Activated CD4-positive, alpha-beta memory T cell treated with anti-CD3 and anti-CD28 coated beads, Interleukin-2, amount 10 ng/mL, durations not matched to agents 7 days and 5 days (primary cell): ENCODE measurements at places on chromosomes 2 and 18.

DNA sequence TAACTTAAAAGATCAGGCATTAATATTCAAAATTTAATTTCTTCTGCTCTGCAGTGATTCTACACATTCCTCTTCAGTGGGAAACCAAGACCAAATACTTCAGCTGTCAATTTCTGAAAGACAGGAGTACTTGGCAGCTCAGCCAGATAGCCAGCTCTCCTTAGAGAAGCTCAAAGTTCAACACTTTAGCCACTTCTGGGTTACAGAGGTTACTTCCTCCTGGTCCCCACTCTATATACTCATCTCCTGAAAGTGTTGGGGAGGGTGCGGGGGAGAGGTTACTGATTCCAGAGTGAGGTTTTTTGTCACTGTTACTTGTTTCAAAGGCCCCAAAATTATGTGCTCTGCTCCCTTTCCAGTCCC, 4.1 kb downstream of the CYTIP start:
- H3K27ac ChIP-seq = peak overlapping the region; percentile 96
- H3K36me3 ChIP-seq = peaks cover 90% of the 10 kb centered on the region
- no peaks in the 10 kb centered on the region for H3K27me3 ChIP-seq
- DNase-seq = peak; percentile 59

- no peak overlapping the region for H3K27ac ChIP-seq
- no peaks in the 10 kb centered on the region for H3K36me3 ChIP-seq
- H3K4me3 ChIP-seq = no peak overlapping the region
- peaks cover 20% of the 10 kb centered on the region for H3K27me3 ChIP-seq
- DNase-seq = no peak
- H3K4me1 ChIP-seq = peaks cover 2% of the 10 kb centered on the region
These were observed 224.3 kb downstream of the KLHL29 start for GRCh38 chr2:23609254-23609653.

DNA sequence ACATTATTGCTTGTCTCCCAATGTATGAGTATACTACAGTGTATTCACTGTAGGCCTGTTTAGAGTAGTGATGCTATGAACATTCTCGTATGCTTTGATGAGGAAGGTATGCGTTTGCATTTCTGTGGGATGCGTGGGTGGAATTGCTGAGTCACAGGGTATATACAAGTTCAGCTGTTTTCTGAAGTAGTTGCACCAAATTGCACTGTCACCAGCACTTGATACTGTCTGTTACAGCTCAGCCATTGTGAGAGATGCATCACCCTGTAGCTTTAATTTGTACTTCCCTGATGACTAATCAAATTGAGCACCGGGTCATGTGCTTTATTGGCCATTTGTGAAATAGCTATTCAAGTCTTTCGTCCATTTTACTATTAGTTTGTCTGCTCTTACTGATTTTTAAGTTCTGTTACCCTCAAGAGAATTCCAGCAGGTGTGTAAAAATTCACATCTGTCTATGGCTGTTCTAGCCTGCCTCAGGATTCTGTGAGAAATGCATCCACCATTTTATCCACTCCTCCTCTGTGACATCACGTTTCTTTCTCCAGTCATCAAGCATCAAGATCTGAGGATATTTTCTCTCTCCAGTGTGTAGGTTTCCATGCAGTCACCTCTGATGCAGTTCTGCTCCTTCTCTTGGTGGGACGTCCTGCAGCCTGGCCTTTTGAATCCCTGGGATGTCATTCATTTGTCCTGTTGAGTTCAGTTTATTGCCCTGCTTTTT, 72.5 kb downstream of the DGKD start:
- peak; percentile 42 for DNase-seq
- no peak overlapping the region for H3K4me3 ChIP-seq
- peaks cover 84% of the 10 kb centered on the region for H3K4me1 ChIP-seq

DNA sequence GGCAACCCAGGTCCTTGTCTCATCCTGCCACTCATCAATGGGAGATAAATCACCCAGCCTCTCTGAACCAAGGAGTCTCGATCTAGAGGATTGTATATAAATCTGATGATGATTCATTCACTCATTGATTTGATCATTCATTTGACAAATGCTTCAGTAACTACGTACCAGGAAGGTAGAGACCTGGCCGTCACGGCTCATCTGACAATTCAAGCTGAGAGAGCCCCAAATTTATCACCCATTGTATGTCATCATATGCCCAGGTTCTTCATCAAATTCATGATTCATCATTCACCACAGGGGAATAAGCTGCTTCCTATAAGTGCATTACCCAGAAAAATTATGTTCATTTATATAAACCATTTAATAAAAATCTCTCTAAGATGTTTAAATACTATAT, 116.9 kb downstream of the FAM161A start:
- no peak for DNase-seq
- H3K27ac ChIP-seq = no peak overlapping the region
- H3K27me3 ChIP-seq = peaks cover 3% of the 10 kb centered on the region

DNA sequence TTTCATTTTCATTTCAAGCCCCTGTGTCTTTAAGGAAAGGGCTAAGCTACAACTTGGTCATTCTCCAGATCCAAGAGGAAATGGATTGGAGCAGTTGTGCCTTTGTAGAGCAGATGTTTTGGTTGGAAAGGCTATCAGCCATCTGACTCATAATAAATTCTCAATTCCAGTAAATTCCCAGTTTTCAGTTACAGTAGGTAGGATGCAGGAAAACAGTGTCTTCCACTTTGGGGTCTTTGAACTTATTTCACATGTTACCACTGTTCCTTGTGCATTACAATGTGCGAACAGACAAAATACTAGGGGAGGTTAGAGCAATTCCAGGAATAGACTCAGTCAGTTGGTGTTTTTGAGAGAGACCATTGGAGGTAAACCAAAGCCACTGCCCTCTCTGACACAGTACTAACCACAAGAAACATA, 211.9 kb downstream of the BABAM2 start:
- H3K27me3 ChIP-seq = no peaks in the 10 kb centered on the region
- no peak overlapping the region for H3K4me3 ChIP-seq
- peaks cover 14% of the 10 kb centered on the region for H3K36me3 ChIP-seq
- DNase-seq = no peak

- no peak overlapping the region for H3K4me3 ChIP-seq
- H3K36me3 ChIP-seq = no peaks in the 10 kb centered on the region
- H3K27ac ChIP-seq = no peak overlapping the region
These were observed 15.1 kb upstream of the RTTN start for GRCh38 chr18:70220628-70221027.

DNA sequence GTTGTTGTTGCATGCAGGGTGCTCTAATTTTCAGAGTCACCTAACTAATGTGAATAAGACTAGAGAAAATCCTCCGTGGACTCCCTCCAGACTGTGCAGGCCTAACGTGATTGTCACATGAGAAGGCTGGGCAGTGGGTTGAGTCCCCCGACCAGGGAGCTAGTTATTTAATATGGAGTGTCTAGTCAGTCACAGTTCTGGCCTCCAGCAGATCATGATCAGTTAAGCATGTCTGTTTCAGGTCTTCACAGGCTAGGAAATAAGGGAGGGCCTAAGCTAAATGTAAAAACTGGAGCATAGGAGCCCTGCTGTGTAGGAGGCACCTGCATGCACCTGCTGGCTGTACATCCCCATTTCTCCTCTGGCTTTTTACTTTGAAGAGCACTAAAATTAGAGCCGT, 86.8 kb downstream of the PRPF40A start:
- H3K27me3 ChIP-seq = peaks cover 4% of the 10 kb centered on the region
- H3K36me3 ChIP-seq = no peaks in the 10 kb centered on the region
- no peak for DNase-seq

DNA sequence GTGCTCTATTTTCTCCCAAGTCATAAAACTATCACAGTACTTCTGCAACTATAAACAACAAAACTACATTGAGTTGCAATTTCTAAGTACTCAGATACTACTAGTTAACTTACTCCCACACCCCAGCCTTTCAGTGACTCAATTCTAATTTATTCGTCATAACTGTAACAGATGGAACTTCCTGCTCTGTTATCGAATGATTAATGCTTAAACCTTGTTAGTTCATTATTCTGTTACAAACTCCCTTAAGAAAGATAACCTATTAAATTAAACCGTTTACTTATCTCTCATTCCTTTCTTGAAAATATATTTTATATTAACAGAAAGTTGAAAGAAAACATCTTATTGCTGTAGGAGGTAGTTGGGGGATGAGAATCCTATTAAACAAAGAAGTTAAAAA, 17.0 kb downstream of the TNFAIP6 start:
- H3K36me3 ChIP-seq = no peaks in the 10 kb centered on the region
- no peak for DNase-seq
- H3K27me3 ChIP-seq = no peaks in the 10 kb centered on the region
- H3K4me3 ChIP-seq = no peak overlapping the region
- no peak overlapping the region for H3K27ac ChIP-seq
- H3K4me1 ChIP-seq = peaks cover 9% of the 10 kb centered on the region

- H3K4me3 ChIP-seq = no peak overlapping the region
- peaks cover 9% of the 10 kb centered on the region for H3K36me3 ChIP-seq
- no peak overlapping the region for H3K27ac ChIP-seq
- H3K4me1 ChIP-seq = peaks cover 4% of the 10 kb centered on the region
- H3K27me3 ChIP-seq = no peaks in the 10 kb centered on the region
These were observed 77.2 kb downstream of the NAT8 start for GRCh38 chr2:73564986-73565385.

GRCh38 chr18:10604182-10604581, 78.4 kb downstream of the NAPG start:
- no peaks in the 10 kb centered on the region for H3K36me3 ChIP-seq
- no peak overlapping the region for H3K27ac ChIP-seq
- H3K4me3 ChIP-seq = no peak overlapping the region
- no peaks in the 10 kb centered on the region for H3K4me1 ChIP-seq
- DNase-seq = no peak

DNA sequence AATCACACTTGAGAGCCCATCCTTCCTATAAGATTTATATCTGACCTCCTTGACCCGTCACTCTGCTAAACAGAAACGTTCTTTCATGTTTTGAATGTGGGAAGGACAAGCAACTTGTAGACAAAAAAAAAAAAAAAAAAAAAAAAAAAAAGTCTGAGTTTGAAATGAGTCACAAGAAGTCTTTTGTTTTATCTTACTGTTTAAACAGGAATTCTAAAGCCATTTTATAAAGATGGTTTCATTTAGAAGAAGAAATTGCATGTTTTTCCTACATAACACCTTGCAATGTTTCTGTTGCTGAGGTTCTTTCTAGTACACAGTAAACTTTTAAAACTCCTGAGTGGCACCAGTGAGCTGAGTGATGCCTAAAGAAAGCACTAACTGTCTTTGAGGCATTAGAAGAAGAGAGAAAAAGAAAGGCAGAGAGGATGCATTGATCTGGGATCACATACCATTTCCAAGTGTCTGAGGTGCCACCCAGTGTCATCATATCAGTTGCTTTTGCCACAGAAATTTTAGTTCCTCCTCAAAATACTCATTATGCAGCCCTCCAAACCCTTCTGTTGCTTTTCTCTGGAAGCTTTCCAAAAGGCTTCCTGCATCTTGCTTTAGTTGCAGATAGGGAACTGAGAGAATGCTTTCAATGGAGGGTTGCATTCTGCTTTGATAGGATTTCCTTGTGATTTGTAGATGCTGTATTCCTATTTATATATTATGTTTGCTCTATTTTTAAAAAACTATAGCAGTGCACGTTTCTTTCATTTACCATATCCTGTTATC, 69.1 kb downstream of the ACVR2A start:
- DNase-seq = no peak
- peaks cover 26% of the 10 kb centered on the region for H3K36me3 ChIP-seq
- no peak overlapping the region for H3K4me3 ChIP-seq
- peaks cover 20% of the 10 kb centered on the region for H3K4me1 ChIP-seq
- no peaks in the 10 kb centered on the region for H3K27me3 ChIP-seq
- H3K27ac ChIP-seq = no peak overlapping the region

- H3K4me1 ChIP-seq = no peaks in the 10 kb centered on the region
- H3K4me3 ChIP-seq = no peak overlapping the region
- DNase-seq = no peak
- no peaks in the 10 kb centered on the region for H3K27me3 ChIP-seq
- no peak overlapping the region for H3K27ac ChIP-seq
These were observed 105.4 kb downstream of the ETAA1 start for GRCh38 chr2:67502346-67503065.
